ENCODE measurements at places on chromosomes 1 and 21.

DNA sequence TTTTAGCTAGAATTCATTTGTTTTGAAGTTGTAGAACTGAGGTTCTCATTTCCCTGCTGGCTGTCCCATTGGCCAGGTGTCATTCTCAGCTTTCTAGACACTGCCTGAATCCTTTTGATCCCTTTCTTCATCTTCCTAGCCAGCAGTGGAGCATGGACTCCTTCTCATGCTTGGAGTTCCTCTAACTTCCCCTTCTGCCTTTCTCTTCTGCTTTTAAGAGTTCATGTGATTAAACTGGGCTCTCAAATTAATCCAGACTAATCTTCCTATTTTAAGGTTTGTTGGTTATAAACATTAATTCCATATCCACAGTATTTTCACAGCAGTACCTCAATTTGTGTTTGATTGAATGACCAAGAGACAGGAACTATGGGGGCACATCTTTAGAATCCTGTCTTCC lies 52.3 kb downstream of the ADAMTS5 start:
- DNase-seq: no peak

- DNase-seq: no peak
Observed at GRCh38 chr1:224192082-224192788, 9.2 kb downstream of the DEGS1 start.

DNA sequence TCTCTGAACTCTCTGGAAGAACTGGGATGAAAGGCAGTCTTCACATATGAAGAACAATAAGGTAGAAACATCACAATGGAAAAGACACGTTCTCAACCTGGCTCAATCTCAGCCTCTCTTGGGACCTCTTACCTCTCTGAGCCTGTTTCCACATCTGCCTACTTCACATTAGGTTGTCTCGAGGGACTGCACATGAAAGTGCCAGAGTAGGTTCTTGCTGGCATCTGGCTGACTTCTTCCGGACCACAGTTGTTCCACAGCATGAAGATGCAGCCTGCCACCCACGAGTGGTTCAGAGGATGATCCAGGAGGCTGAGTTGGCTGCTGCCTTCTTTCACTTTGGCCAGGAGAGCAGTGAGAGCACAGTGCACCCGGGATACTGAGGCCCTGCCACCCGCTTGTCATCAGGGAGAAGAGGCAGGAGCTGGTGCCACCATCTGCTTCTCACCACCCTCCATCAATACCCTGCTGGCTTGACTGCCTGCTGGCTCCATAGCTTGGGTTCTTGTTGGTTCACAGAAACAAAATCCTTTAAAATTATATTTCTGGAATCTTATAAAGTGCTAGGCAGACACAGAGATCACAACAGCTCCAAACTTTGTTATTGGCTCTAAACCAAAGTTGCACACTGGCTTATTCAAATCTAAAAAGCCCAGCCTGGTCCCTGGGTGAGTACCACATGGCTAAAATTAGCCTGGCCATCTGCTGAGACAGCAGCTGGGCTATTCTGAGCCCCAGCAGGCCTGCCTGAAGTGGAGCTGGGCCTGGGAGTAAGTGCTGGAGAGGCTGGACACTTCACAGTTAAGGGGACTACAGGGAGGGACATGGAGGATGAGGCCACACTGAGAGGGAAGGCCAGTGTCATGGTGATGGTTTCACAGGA lies 46.9 kb upstream of the LIN9 start:
- no peak for DNase-seq

DNA sequence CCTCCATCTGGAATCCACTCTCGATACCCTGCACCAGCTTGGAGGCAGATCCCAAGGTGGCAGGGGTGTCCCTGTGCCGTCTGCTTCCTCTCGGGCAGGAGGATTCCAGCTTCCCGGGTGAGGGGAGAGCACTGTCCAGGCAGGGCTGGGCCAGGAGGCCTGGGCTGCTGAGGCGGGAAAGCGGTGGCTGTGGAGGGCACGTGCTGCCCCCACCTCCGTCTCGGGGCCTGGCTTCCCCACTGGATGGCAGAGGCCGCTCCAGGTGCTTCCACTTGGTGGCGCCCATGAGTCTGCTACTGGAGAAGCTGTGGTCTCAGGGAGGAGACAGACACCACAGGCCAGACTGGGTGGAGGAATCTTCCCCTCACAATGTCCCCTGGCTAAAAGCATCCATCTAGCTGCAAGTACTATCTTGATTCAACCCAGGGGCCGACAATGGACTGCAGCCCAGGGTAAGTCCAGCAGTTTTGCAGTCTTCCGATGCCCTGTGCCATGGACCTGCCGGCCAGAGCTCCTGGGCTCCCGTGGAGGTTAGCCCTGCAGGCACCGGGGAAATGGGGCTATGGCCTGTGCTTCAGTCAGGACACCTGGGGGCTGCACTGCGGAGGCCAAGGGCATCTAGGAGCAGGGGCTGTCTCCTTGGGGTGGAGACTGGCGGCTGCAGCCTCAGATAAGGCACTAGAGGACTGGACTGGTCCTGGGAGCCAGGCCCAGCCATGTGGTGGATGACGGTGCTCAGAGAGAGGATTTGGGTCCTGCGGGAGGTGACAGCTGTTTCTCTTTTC lies 41.3 kb upstream of the EIF4G3 start:
- no peak for DNase-seq

DNA sequence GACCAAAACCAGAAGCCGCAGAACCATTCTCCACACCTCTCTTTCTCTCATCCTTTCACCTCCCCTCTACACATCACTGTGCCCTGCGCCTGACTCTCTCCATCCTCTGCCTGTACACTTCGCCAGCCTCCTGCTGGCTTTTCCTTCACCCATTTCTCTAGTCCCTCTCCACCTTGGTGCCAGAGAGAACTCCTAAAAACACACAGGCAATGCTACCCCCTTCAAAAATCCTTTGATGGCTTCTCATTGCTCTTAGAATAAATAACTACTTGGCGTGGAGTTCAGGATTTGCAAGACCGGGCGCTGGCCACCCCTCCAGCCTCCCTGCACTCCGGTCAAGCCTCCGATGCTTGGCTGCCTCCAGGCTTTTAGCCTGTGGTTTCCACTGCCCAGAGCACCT lies 8.6 kb downstream of the CRABP2 start:
- DNase-seq: no peak

- DNase-seq: peak; percentile 74
Observed at GRCh38 chr1:177983482-177984135, 13.8 kb upstream of the SEC16B start.

GRCh38 chr1:154751690-154752089 lies 118.4 kb downstream of the KCNN3 start:
- peak; percentile 89 for DNase-seq

GRCh38 chr1:32966900-32967299 lies 2.3 kb upstream of the RNF19B start:
- DNase-seq: no peak

DNA sequence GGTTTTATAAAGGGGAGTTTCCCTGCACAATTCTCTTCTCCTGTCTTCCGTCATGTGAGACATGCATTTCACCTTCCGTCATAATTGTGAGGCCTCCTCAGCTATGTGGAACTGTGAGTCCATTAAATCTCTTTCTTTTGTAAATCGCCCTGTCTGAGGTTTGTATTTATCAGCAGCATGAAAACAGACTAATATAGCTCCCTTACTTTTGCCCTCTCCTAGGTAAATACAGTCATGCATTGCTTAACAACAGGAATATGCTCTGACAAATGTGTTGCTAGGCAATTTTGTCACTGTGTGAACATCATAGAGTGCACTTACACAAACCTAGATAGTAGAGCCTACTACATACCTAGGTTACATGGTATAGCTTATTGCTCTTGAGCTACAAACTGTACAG lies 616.8 kb downstream of the RWDD3 start:
- DNase-seq: no peak

DNA sequence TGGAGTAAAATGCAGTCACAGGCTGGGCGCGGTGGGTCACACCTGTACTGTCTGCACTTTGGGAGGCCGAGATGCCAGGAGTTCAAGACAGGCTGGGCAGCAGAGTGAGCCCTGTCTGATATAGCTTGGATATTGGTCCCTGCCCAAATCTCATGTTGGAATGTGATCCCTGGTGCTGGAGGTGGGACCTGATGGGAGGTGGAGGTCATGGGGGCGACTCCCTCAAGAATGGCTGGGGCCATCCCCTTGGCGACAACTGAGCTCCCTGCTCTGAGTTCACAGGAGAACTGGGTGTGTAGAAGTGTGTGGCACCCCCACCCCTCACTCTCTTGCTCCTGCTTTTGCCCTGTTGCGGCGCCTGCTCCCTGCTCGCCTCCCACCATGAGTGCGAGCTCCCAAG lies 11.5 kb upstream of the PDXK start:
- DNase-seq: no peak

DNA sequence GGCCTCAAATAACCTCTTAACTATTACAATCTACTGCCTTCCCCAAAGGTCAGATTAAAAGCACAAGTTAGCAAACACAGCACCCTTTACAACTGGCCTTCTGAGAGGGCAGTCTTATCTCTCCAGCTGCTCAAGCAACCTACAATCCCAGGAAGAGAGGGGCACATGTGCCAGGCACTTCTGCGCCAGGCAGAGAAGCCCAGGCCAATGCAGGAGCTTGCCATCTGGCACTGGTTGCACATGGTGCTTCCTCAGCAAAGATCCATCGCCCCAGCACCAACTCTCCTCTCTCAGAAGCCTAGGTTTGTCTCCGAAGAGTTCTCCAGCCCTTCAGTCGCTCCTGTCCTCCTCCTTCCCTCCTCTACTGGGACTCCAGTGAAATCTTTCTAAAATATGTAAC lies 2.5 kb downstream of the STK40 start:
- DNase-seq: no peak

DNA sequence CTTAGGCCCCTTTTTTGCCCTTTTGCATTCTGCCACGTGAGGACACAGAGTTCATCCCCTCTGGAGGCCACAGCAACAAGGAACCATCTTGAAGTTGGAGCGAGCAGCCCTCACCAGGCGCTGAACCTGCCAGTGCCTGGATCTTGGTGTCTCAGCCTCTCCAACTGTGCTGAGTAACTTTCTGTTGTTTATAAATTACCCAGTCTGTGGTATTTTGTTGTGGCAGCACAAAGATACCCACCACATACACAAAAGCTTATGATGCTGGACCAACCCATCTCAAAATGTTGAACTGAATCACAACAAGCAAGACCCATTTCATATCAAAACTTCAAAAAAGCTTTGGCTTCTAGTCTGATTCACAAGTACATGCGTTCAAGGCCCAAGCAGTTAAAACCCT lies 649.9 kb downstream of the KIF26B start:
- no peak for DNase-seq

All from AG10803 (cell line).